ENCODE measurements at places on chromosomes 5 and 9.
A peak's percentile ranks its signal among the peaks of the same experiment; 100 is the strongest.

GRCh38 chr5:59921816-59922215, 28.3 kb upstream of the PDE4D start:
- DNase-seq = no peak

GRCh38 chr5:23506329-23507236, 826 bp upstream of the PRDM9 start:
- peak; percentile 4 for DNase-seq

- no peak for DNase-seq
Observed at GRCh38 chr9:35842795-35843194, 13.8 kb downstream of the TMEM8B start.

DNA sequence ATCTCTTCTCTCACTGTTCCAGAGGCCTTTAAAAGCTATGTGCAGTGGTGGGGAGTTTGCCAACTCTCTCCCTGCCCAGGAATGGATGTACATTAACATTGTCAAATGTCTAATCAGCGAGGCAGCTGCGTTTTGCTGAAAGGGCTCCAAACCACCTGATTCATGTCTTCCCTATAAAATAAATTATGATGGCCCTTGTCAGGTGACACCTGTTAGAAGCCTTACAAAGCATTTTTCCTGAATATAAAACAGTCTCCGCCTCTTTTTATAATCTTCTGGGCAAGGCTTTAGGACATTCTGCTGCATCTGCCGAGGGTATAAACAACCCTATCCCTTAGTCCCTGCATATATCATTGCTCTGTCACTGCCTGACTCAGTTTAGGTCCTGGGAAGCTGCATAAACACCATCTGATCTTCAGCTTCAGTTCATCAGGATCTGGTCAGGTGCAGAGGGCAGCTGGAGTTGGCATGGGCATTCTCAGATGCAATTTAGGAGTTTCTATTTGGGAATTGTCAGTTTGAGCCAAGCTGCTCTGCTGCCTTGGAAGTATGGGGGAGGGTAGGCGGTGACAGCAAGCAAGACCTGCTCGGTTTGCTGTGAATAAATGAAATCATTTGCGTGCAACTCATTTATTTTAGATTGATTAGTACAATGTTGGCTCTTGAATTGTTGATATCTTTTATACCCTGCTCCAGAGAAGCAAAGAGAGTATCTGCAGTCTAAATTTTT, 103.5 kb downstream of the ACER2 start:
- DNase-seq = no peak

GRCh38 chr5:179345183-179345432, 153 bp downstream of the ADAMTS2 start:
- DNase-seq = peak; percentile 41

DNA sequence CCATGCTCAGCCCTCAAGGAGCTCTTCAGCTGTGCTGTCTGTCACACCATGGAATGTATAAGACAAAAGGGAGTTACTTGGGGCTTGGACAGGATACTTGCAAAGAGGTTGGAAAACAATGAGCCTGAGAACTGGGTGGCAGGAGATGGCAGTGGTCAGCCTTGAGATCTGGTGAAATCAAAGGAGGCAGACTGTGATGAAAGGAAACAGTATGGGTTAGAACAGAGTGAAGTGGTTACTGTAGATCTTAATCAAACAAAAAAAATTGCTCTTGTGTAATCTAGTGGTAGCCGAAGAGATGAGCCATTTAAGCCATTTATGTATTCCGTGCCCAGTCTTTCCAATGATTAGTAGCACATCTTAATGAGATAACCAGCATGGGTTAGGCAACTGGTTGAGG, 142.2 kb downstream of the SV2C start:
- DNase-seq = no peak

GRCh38 chr9:135514342-135515082, 6.7 kb upstream of the LCN1 start:
- DNase-seq = no peak

- peak; percentile 39 for DNase-seq
Observed at GRCh38 chr9:25716220-25716872, 38.1 kb upstream of the TUSC1 start.
